ENCODE measurements at places on chromosomes 7 and 10.

- no peak for DNase-seq
These were observed 147.9 kb downstream of the IMMP2L start for GRCh38 chr7:111414374-111414773.

GRCh38 chr7:82274681-82275080 lies 168.9 kb downstream of the CACNA2D1 start:
- no peak for DNase-seq

DNA sequence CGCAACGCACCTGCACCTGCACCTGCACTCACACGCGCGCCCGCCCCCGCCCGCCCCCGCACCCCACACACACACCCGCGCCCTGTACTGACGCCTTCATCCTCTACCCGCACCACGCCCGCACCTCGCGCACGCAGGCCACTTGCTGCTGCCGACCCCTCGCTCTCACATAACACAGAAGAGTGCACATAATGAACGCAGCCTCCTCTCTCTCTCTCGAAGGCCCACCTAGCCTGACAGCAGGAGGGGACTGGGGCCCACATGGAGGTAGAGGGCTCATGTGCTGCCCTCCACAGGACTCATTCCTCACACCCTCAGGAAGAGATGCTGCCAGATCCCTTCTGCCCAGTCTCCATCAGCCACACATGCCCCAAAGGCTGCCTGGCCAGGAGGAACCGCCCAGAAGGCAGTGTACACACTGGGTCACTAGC lies 432 bp upstream of the CAMK2B start:
- no peak for DNase-seq

GRCh38 chr10:78847485-78847884 lies 221.3 kb upstream of the ZMIZ1 start:
- DNase-seq, result no peak

- DNase-seq, result no peak
These were observed 6.0 kb upstream of the ELFN1 start for GRCh38 chr7:1663857-1664651.

- DNase-seq, result no peak
These were observed 1292.0 kb downstream of the XPNPEP1 start for GRCh38 chr10:108631332-108631731.

- no peak for DNase-seq
These were observed 3.4 kb downstream of the NSUN6 start for GRCh38 chr10:18647945-18648344.

DNA sequence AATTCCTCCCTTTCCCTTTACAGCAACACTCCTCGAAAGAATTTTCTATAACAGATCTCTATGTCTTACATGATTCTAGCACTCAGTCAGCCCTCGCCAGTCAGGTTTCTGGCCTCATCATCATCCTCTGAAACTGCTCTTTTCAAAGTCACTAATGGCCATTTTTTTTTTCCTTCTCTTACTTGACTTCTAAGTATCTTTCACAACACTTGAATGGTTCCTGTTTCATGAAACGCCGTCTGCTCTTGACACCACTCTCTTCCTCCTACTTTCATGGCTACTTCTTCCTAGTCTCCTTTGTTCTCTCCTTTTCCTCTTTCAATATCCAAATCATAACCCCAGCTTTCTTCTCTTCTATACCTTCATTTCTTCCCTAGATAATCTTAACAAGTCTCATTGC lies 100.5 kb upstream of the NRP1 start:
- DNase-seq, result no peak

DNA sequence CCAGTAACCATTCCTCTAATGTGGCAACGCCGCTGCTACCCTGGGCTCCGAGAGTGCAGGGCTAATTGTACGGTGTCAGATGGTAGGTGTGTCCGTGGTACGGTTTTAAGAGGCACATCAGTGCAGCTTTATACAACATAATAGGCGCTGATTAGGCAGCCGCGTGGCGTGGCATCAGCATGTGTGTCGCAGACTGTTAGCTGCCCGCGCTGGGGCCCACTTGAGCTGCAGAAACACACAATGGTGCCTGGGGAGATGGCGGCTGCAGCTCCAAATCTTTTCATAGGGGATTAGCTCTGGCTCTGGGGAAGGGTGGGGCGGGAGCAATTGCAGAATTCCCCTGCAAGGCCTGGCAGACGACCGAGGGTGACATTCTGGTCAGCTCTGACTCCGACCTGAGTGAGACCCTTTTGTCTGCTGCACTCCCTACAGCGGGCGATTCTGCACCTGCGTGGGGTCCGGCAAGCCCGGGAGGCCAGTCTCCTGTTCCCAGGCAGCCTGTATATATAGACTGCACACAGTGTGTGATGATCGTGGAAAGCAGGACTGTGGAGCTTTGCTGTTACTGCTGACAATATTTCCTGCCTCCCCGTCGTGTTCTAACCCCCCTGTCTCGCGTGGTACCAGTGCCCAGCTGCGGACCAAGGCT lies 722.7 kb upstream of the CELF2 start:
- no peak for DNase-seq

DNA sequence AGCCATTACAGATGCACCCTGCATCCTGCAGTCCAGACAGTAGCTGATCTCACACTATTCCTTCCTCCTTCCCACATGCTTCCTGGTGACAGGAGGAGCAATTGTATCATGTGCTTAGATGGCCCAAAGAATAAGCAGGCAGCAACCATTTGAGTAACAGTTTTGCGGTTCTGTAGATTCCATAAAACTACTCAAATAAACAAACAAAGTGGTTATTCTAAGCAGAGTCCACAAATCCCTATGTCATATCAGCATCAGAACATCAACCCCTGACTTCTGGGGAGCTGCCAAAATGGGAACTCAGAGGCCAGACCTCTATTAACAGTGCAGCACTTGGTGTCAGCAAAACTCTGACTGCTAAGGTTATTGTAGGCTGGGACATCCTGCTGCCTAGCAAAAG lies 226.0 kb downstream of the SORCS1 start:
- DNase-seq, result no peak

DNA sequence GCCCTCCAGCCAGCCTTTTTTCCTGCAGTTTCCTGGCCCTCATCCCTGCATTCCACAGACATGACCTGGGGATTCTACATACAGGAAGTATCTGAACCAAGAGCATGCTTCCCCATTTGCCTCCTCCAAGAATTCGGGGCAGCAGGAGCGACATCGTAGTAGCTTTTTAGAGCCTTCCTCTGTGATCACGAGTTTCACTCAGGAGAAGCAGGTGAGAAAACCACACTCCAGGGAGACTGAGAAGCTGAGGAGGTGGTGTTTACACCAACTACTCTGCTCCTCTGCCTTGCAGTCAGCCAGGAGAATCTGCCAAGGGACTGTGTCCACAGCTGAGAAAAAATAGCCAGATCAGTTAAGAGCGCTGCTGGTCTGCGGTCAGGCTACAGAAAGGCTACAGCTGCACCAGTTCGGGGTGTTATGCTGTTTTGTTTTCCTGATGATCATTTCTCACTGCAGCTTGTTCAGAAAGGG lies 54.1 kb downstream of the HSPA12A start:
- no peak for DNase-seq

GRCh38 chr10:89164080-89164479 lies 43.0 kb downstream of the CH25H start:
- DNase-seq, result no peak

GRCh38 chr7:105690325-105690945 lies 109.1 kb upstream of the EFCAB10 start:
- DNase-seq, result no peak

- DNase-seq, result no peak
These were observed 3.0 kb upstream of the PLAU start for GRCh38 chr10:73907841-73908517.

DNA sequence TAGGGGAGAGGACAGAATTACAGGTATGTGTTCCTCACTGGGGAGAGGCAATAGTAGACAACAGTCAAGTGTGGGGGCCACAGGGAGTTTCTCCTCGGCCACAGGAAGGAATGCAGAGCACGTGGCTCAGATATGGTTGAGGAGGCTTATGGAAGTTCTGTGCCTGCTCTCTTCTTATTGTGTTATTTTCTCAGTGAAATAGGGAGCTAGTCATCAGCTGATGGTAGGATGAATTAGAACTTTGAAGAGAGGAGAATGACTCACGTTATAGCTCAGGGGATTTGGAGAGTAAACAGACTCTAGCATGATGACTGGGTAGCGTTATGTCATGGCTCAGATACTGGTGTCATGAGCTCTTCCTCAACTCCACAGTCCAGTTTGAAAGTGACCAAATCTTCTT lies 308.3 kb upstream of the IGFBP3 start:
- no peak for DNase-seq

DNA sequence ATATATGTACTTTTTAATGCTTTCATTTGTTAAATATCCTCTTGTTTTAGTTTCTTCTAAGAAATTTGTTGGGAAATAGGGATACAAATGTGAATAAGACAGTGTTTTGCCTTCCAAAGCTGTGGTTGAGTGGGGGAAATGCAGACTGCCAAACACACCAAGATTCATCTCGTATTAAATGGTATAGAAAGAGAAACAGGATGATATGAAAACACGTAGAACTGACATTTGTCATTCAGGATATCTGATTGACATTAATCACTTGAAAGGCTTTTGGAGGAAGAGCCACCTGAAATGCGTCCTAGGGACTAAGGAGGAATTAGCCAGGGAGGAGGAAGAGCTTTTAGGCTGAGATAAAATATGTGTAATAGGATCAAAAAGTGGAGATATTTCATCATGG lies 287.4 kb upstream of the SEMA3C start:
- DNase-seq, result no peak

DNA sequence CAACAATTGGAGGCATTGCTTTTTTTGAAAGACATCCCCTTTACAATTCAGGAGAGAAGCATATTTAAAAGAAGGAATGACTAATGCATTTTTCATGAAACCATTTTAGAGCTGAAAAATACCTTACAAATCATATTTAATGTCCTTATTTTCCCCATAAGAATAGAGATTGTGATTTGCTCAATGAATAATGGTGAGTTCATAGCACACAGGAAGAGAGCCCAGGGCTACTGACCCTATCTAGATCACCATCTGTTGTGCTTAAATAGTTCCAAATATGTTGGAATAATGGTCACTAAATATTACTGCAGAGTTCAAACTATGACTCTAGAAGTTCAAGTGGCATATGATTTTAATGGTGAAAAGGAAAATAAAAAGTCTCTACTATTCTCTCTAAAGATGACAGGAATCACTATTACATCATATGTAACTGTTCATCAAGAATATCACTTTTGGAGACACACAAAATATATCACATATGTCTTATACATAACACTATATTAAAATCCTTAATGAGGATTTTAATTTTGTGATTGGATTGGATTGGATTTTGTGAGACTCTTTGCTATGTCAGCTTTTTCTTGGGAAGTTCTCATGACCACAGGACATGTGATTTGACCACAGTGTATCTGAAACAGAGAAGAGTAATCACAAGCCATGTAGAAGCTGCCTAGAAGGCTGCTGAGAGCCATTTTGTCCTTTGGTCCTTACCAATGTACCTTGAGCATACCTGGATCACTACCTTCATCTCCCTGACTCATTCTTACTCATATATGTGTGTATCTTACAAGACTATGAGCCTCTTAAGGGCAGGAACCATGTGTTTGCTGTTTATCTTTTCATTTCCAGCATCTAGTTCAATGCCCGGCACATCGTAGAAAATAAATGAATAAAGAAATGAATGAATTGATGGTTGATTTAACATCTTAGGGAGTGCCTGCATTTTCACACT lies 26.4 kb downstream of the SLC16A9 start:
- no peak for DNase-seq

- DNase-seq, result no peak
These were observed 450.0 kb downstream of the SUGCT start for GRCh38 chr7:40584667-40585433.

DNA sequence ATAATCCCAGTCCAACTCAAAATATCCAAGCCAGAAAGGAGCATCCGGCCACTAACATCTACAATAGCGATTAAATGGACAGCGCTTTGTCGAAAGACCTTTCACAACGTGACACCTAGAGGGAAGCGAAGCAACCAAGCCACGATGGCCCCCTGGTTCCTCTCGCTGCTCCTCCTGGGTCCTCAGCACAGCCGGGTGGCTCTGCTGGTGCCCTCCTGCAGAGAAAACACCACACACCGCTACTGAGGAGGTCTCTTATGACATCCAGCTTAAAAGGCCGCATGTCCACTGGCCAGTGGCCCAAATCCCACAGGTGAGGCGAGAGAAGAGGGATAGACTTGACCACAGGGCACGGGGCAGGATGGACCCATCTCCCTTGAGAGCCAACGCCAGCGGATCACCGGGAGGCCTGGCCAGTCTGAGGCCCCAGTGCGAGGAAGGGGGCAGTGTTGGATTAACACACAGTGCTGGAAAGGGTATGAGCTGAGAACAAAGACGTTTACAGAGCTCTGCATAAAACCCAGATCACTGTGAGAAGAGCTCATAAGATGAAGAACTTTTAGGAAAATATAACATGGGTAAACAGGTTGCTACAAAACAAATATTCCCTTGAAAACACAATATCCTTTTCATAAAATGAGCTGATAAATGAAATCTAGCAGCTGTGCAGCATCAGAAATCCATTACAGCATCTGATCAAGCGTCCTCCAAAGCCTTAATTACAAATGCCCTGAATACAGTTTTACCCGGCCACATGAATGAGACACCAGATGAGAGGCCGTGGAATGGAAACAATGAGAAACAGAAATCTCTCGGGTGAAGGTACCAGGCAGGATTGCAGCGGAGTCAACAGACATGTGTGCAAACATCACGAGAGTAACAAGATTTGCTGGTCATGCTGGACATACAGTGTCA lies 236.7 kb downstream of the DIP2C start:
- peak; percentile 26 for DNase-seq

DNA sequence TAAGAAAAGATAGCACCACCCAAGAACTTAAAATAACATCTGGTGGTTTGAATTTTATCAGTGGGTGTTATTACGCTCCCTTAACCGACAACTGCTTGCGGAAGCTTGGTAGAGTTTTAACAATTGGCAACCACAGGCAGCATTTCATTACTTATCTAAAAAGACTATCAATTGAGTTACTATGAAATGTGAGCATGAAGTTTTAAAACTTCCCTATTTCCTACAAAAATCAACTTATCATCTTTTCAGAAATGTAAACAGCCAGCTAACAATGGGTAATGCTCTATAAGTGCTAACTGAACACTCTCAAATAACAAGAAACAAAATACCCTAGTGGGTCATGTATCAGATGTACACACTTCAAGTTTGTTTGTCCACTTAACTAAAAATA lies 68.8 kb downstream of the OSBPL3 start:
- DNase-seq, result no peak

Data from substantia nigra (tissue), 51 donors.